ENCODE measurements at places on chromosomes 4 and X.
A peak's percentile ranks its signal among the peaks of the same experiment; 100 is the strongest.

DNA sequence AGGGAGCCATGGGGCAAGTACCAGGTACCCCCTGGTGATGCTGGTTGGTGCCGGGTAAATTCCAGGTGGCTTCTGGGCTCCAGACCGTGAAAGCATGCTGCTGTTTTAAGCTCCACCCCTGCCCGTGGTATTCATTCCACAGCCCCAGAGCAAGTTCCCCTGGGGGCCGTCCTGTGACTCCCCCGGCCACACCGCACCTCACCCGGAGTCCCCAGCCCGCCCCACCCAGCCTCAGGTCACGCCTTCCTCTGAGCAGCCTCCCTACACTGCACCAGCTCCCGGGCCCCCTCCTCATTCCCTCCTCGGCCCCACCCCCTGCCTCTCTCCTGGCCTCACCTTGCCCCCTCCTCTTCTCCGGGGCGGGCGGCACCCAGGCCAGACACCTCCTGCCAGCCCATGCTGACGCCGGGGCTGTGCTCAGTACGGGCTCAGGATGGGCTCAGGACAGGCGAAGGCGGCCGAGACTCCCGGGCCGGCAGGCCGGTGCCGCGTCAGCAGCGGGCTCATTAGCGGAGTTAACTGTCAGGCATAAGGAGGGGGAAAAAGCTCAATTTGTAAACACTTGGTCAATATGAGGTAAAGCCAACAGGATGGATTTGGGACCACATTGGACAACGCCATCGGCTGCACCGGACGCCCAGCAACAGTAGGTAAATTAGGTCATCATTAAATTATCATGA is 127.4 kb downstream of the FAM53A start:
- no peak for DNase-seq

GRCh38 chrX:14412686-14413085 is 116.7 kb upstream of the GLRA2 start:
- DNase-seq, result no peak

DNA sequence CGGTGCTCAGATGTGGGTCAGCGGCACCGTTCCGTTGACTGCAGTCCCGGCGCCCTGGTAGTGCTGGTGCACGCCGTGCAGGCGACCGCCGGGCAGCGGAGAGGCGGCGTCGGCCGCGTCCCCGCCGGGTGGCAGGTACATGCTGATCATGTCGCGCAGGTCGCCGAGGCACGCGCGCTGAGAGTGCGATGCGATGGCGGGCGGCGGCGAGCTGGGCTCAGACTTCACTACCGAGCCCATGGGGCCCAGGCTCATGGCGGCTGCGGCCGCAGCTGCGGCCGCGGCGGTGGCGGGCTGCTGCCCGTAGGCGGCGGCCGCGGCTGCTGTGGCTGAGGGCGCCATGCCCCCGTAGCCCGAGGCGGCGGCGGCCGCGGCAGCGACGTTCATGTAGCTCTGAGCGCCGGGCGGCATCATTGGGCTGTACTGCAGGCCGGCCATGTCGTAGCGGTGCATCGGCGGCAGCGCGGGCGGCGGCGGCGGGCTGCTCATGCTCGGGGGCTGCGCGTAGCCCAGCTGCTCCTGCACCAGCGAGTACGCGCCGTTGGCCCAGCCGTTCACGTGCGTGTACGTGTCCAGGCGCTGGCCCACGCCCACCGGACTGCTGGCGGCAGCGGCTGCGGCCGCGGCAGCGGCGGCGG is 1.0 kb downstream of the SOX3 start:
- DNase-seq, result no peak

GRCh38 chrX:69503782-69504625 is at the start of gene NALF2:
Gene NALF2 (plus strand): TSS chrX:69504326. CDS start chrX:69505283, 957 bp downstream.
- DNase-seq, result peak; percentile 47

DNA sequence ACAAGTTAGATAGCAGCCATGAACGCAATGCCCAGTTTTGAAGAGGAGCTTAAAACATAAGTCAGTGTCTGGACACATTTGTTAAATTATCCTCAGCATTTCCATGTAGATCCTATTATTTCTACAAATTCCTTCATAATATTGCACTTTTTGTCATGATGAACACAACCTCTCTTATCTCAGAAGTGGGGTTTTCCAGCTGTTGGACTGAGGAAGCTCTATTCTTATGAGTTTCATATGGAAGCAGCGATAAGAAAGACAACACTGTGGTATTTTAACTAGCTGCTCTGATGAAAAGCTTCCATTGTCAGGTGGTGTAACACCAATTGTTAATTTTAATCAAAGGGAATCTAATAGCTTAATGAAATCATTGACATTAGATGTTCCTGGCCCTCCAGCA is 308.7 kb downstream of the GBA3 start:
- no peak for DNase-seq
